A549 treated with CORT108297 at 1 μM for 4 hours (cell line): ENCODE measurements at places on chromosomes 7 and 10. TPM values are rescaled to one million over a fixed set of nuclear protein-coding genes. Genes with fewer than 3 reads are reported as not detected.

Gene UPK3B
- 10.2 to 19.3 TPM (median 18.6 TPM) in 5 replicates for total RNA-seq

Gene SUGCT
- 0.56 to 1.6 TPM (median 0.95 TPM) in 5 replicates for total RNA-seq

Gene KLLN
- 0.43 to 0.66 TPM (median 0.52 TPM) in 5 replicates for total RNA-seq

Gene CCL26
- total RNA-seq: 8.2 to 11.2 TPM (median 8.8 TPM) in 5 replicates

Gene HTR5A
- total RNA-seq: not detected in 5 replicates

Gene PCLO
- total RNA-seq: 0.79 to 1.4 TPM (median 0.96 TPM) in 5 replicates

Gene SHH
- 0.99 to 2.1 TPM (median 1.2 TPM) in 5 replicates for total RNA-seq

Gene TASOR2
- total RNA-seq: 24.9 to 42.1 TPM (median 35.3 TPM) in 5 replicates

Gene RBP4
- total RNA-seq: 5.0 to 10.3 TPM (median 8.8 TPM) in 5 replicates

Gene ACBD5
- total RNA-seq: 24.0 to 32.0 TPM (median 27.0 TPM) in 5 replicates

Gene CALML3
- 0.02 TPM in 1 of 5 replicates, not detected in the others for total RNA-seq

Gene CYP2E1
- 0.14 to 0.39 TPM (median 0.25 TPM) in 5 replicates for total RNA-seq

Gene OTUD1
- total RNA-seq: 3.3 to 4.2 TPM (median 3.8 TPM) in 5 replicates

Gene KIFBP
- total RNA-seq: 35.4 to 47.8 TPM (median 39.8 TPM) in 5 replicates

Gene FGL2
- not detected in 5 replicates for total RNA-seq

Gene HOXA1
- 2.5 to 4.0 TPM (median 3.5 TPM) in 5 replicates for total RNA-seq

Gene GATA3
- total RNA-seq: 4.5 to 6.0 TPM (median 5.5 TPM) in 5 replicates

Gene ITIH2
- total RNA-seq: 0.17 to 0.38 TPM (median 0.29 TPM) in 5 replicates

Gene IDI2
- total RNA-seq: 0.06 TPM in 1 of 5 replicates, not detected in the others

Gene MYL10
- total RNA-seq: not detected in 5 replicates

Gene C7orf57
- total RNA-seq: 0.14 to 0.57 TPM (median 0.21 TPM) in 5 replicates

Gene FGFBP3
- 1.7 to 3.0 TPM (median 2.7 TPM) in 5 replicates for total RNA-seq

Gene TBRG4
- total RNA-seq: 109 to 118 TPM (median 115 TPM) in 5 replicates

Gene GDF2
- not detected in 5 replicates for total RNA-seq

Gene TMEM236
- total RNA-seq: 0.05 to 0.13 TPM (median 0.08 TPM) in 5 replicates

Gene KCNH2
- total RNA-seq: 0.38 to 0.64 TPM (median 0.42 TPM) in 5 replicates
